ENCODE measurements at places on chromosomes 7 and 10.

DNA sequence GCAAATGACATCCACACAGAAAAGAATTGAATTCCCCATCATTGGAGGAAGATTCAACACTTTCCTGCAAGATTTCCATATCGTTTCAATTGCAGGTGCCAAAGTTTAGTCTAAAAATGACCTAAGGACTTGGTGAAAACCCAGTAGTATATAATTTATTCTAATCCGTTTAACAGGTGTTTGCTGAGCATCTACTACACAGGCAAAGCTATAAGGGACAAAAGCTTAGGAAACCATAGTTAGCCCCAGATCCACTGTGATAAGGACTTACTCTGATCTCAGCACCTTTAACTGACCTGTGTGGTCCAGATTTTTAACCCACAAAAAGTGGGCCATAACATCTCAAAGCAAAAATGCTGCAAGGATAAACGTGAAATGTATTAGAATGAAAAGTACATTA, 19.1 kb downstream of the UBE2H start:
- no peak for DNase-seq

DNA sequence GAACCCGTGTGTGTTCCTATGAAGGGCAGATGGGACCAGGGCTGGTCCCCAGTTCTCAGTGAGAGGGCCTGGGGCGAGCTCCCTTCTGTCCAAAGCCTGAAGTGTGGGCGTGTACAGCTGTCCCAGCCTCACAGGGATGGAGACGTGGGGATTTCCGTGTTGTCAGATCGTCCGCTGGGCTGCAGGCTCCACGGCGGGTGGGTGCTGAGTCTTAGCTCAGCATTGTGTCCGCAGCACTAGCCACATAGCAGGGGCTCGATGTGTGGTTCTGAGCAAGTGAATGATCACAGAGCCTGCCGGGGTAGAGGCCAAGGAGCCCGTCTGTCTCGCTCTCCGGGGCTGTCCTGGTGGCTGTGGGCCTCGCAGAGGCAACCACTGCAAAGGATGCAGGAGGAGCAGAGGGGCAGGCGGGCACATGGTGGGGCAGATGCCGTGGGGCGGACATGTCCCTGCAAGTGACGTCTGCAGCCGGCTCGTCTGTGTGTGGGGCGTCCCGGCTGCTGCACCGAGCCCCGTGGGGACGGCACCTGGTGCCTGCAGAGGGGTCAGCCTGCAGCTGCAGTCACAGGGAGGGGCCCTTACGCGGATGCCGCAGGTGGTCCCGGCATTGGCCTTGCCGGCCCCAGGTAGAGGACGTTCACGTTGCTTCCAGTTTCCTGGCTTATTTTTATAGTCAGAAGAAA, 30.9 kb downstream of the FAM20C start:
- no peak for DNase-seq

- peak; percentile 19 for DNase-seq
Measured at GRCh38 chr10:78895469-78895868, 173.3 kb upstream of the ZMIZ1 start.

DNA sequence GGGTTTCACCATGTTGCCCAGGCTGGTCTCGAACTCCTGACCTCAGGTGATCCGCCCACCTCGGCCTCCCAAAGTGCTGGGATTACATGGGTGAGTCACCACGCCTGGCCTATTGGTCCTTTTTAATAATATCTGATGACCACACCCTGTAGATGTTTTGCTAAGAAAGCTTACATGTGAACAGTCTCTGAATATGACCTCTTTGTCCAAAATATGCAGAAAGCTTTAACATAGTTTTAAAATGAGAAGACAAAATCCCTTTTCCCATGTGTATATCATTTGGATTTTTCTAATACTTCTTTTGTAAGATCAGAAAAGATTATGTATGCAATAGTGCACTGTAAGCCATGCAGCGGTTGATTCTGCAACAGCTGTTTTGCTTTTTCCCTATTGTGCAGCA, 38.5 kb downstream of the MCU start:
- DNase-seq: no peak

- DNase-seq: no peak
Measured at GRCh38 chr10:90023950-90024349, 322.6 kb downstream of the KIF20B start.

DNA sequence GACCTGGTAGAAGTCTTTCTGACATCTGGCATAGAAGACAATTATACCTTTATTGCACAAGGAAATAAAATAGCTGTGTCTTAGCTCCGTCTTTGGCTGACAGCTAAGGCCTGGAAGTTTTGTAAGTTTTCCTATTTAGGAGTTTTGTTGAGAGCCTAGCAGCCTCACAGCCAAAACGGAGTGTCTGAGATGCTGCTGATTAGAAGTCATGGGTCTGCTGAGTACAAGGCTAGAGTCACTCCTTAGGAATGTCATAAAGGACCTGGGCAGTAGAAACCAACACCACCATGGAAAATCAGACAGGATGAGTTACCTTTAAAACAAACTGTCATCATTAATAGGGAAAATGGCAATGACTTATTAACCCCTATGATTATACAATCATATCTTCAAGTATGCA, 442.5 kb downstream of the KCNMA1 start:
- DNase-seq: no peak

GRCh38 chr10:86065711-86066251, 300.8 kb downstream of the GRID1 start:
- no peak for DNase-seq

GRCh38 chr10:99431190-99431760, 851 bp upstream of the GOT1 start:
- DNase-seq: no peak

GRCh38 chr10:61655335-61655851, 7.3 kb upstream of the CABCOCO1 start:
- no peak for DNase-seq

GRCh38 chr10:98141484-98142073, 7.1 kb downstream of the R3HCC1L start:
- no peak for DNase-seq

DNA sequence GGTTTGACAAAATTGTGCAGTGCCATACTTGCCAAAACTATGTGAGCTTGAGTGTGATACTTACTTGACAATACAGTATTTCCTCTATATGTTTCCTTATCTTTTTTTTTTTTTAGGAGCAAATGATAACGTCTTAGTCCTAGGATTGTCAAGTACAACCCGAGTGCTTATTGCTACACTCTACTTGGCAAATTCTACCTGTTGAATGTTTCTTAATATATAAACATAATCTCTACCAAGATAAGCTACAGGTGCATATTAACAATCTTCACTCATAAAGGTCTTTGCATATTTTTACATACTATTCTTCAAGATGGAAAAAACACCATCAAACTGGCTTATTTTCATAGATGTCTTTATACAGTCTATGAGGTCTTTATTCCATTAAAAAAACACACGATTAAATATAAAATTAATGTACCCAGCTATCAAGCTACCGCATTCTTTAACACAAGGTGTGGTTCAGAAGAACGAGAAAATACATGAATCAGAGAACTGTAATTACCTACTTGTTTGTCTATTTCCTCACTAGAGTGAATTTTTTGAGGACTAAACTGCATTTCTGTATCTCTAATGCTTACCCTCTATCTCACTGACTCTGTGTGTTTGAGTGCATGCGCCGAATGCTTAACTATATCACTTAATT, 76.1 kb upstream of the PDSS1 start:
- DNase-seq: no peak

- no peak for DNase-seq
Measured at GRCh38 chr10:118324140-118324539, 18.0 kb downstream of the FAM204A start.

- no peak for DNase-seq
Measured at GRCh38 chr7:69942573-69942972, 344.3 kb downstream of the AUTS2 start.

DNA sequence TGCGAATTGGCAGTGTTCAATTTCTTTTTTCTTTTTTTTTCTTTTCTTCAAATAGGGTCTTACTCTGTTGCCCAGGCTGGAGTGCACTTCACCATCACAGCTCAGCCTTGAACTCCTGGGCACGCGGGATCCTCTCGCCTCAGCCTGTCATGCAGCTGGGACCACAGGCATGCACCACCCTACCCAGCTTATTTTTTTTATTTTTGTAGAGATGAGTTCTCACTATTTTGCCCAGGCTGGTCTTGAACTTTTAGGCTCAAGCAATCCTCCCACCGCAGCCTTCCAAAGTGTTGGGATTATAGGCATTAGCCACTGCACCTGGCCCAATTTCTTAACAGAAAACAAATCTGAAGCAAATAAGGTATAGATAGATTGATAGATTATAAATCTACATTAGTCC, 69.3 kb downstream of the SKIDA1 start:
- DNase-seq: no peak

GRCh38 chr7:50718311-50718710, 64.4 kb downstream of the GRB10 start:
- DNase-seq: no peak

DNA sequence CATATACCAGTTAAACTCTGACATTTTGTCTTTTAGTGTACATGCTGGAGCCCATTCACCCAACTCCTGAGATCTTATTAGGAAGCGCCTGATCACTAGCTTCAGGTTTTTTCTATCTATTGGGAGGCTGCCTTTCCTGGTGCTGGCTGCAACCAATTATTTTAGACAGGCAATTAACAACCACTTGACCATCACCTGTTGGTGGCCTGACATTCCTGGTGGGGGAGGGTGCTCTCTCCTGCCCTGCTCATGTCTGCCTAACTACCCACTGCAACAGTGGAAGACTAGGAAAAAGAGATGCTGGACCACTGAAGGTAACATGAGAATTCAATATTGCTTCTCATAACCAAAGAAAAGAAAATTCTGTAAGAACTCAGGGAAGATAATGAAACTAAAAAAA, 190.3 kb upstream of the GRM3 start:
- DNase-seq: no peak

- DNase-seq: no peak
Measured at GRCh38 chr10:106242301-106242700, 922.2 kb downstream of the SORCS1 start.

- DNase-seq: no peak
Measured at GRCh38 chr7:158683541-158683940, 21.1 kb downstream of the NCAPG2 start.

GRCh38 chr7:36314491-36314890, 75.2 kb upstream of the ANLN start:
- no peak for DNase-seq

DNA sequence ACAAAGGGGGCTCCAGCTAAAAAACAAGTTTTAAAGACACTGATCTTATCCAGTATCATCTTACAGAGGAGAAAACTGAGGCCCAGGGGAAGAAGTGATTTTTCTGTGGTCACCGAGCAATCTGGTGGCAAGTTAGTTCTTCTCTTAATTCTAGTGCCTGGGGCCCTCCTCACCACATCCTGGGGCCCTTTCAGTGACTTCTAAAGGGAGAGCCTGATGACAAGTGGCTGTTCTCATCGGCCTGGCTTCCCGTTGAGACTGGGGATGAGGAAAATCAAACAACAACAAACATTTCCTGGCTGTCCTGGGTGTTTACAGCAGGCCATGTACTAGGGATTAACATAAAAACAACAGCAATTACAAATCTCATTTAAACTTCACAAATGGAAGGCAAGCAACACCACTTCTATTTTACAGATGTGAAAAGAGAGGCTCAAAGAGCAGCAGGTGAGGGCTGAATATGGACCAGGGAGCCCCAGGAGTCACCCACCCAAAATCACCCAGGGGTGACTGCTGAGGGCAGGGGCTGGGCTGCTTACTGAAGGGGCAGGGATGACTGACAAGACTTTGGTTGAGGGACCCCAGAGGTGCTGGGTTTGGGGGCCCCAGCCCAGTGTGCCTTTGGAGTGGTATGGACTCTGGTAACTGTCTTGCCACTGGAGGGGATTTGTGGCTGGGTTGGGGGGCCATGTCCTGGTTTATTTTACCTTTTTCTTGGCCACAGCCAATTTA, 24.7 kb upstream of the MTPAP start:
- DNase-seq: peak; percentile 56

DNA sequence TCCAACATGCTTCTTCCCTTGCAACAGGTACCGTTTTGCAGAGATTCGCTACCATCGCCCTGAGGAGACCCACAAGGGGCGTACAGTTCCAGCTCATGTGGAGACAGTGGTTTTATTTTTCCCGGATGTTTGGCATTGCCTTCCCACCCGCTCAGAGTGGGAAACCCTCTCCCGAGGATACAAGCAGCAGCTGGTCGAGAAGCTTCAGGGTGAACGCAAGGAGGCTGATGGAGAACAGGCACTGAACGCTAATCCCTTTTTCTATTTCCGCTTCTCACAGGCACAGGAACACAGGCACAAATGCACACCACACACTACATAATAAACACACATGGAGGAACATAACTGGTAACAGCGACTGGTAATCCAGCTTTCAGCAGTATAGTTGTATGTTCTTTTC, 35.2 kb downstream of the CCAR1 start:
- no peak for DNase-seq

- DNase-seq: no peak
Measured at GRCh38 chr7:18541181-18541870, 45.8 kb downstream of the HDAC9 start.

- DNase-seq: no peak
Measured at GRCh38 chr10:24207341-24207740, 1.6 kb upstream of the KIAA1217 start.

- DNase-seq: no peak
Measured at GRCh38 chr10:88731296-88731695, 25.2 kb downstream of the LIPK start.

DNA sequence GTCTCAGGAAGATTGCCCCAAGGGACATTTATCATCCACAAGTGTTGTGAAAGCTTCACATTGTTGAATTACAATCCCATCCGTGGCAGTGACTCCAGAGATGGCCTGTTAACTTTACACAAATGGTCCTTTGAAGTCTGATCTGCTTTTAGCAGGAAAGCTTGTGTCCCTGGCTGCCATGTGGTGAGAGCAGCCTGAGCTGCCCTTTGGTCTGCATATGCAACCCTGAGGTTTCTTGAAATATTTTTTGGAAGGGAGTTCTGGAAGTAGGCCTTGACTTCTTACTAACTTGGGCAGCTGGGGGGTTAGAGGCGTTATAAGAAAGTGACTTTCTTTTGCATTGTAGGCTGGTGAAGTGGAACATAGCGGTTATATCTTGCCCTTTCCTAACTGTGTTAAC, 41.3 kb upstream of the FAM180A start:
- DNase-seq: no peak

DNA sequence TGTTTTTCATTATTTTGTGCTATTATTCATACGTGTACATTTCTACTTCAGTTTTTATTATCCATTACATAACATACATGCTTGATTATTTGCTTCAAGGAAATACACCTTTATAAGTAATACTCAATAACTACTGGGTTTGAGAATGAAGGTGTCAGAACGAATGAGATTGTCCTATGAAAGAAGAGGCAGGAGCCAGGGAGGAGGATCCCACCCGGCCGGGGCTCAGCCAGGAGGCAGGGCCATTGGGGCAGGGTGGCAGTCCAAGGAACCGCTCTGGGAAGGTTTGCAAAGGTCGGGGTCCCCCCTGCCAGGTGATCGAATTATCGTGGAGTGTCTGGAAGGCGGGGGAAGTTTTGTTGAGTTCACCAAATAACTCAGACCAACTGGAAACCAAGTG, 9.1 kb downstream of the TRIM56 start:
- DNase-seq: no peak

Measured in activated effector memory CD4-positive, alpha-beta T cell treated with anti-CD3 and anti-CD28 coated beads, Interleukin-2, amount 50 U/mL, for 16 hours (primary cell).